ENCODE measurements at places on chromosomes 2 and 18.
A peak's percentile ranks its signal among the peaks of the same experiment; 100 is the strongest.

DNA sequence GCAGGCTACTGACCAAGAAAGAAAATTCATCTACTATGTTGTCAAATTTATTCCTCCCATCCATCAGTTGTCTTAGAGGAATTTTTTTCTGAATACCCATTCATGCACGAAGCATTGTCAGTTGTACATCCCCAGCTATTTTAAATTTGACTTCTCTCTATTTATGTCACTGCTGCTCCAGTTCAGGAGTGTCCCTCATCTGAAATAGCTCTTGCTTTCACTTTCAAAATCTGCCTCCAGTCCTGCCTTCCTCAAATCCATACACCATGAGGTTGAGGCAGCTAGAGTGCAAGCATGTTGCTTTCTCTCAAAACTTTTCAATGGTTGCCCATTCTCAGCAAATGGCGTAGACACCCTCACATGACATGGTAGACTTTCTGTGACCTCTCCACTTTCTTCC, 335.4 kb upstream of the CDH2 start:
- DNase-seq: no peak

- no peak for DNase-seq
Measured at GRCh38 chr2:3587432-3587831, 7.5 kb upstream of the COLEC11 start.

DNA sequence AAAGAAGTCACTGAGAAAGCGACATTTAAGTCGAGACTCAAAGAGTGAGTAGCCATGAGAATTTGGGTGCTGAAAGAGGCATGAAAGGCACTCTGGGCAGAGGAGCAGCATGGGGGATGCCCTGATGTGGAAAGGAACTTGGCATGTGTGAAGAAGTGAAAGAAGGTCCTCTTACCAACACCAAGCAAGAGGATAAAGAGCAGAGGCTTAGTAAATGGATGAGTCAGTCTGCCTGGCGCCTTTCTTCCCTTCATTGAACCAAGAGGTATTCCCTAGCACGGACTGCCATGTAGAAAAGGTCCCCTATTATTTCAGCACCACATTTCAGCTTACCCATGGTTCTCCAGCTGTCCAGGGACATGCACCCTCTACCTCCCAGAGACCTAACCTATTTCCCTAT, 221.1 kb upstream of the NRP2 start:
- no peak for DNase-seq

- no peak for DNase-seq
Measured at GRCh38 chr2:190340369-190340768, 3.0 kb upstream of the INPP1 start.

DNA sequence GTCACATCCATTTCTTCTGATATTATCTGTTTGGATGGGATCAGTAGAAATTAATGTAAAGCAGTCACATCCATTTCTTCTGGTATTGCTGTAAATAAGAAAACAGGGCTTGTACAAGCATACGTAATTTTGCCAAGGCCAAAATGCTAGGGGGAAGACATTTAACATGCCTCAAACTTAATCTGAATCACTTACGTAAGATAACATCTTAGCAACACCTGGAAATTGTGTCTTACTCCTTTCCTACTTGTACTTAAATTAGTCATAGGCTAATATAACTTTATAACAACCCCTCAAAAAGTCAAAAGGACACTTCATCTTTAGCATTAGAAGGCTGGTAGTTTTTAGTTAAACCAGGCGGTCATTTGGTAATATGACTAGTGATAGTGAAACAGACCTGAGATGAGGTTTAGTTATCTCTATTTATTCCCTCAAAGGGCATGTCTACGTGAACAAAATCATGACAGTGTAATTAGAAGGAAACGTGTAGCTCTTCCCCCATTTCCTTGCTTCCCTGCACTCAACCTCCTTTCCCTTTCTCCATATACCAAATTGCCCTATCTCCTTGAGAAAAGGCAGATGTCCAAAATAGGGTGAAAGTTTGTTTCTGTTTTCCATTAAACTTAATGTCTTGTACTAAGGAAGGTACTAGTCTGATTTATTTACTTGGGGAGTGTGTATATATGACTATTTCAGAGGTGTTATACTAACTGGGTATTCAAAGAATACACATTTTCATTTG, 99.3 kb upstream of the FZD5 start:
- no peak for DNase-seq

DNA sequence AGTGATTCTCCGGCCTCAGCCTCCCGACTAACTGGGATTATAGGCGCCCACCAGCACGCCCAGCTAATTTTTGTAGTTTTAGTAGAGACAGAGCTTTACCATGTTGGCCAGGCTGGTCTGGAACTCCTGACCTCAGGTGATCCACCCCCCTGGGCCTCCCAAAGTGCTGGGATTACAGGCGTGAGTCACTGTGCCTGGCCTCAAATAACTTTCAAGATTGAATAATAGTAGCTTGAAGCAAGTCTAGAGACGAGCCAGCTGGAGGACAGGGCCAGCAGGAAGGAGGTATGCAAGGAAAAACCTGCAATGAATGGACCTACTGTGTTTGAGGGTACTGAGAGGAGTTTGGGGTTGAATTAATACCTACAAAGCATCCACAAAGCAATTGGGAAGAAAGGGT, 87.5 kb downstream of the MSH2 start:
- no peak for DNase-seq

GRCh38 chr2:74548900-74549826, 4.6 kb downstream of the LOXL3 start:
- DNase-seq: peak; percentile 79

DNA sequence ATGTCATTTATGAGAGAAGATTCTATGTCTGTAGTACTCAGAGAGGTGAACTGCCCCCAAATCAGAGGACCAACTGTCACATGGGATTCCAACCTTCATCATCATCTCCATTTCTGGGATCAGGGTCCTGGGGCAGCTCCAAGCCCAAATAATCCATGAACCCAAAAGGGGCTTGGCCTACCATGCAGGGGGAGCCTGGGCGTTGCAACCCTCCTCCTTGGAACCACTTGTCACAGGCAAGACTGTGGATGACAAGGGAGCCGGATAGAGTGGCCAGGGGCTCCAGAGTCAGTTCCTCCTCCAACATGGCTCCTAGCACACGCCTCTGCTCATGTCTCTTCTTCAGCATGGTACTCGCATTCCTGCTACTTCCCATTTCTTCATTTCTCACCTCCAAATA, 7.9 kb downstream of the CTLA4 start:
- DNase-seq: no peak

GRCh38 chr2:232901736-232902578, 31.9 kb downstream of the SNORC start:
- DNase-seq: no peak

Measured in right kidney (tissue), 9 donors.